ENCODE measurements at places on chromosomes 16 and 17.

- peak; percentile 43 for DNase-seq
Observed at GRCh38 chr17:77332981-77333685, 192.4 kb downstream of the SEC14L1 start.

DNA sequence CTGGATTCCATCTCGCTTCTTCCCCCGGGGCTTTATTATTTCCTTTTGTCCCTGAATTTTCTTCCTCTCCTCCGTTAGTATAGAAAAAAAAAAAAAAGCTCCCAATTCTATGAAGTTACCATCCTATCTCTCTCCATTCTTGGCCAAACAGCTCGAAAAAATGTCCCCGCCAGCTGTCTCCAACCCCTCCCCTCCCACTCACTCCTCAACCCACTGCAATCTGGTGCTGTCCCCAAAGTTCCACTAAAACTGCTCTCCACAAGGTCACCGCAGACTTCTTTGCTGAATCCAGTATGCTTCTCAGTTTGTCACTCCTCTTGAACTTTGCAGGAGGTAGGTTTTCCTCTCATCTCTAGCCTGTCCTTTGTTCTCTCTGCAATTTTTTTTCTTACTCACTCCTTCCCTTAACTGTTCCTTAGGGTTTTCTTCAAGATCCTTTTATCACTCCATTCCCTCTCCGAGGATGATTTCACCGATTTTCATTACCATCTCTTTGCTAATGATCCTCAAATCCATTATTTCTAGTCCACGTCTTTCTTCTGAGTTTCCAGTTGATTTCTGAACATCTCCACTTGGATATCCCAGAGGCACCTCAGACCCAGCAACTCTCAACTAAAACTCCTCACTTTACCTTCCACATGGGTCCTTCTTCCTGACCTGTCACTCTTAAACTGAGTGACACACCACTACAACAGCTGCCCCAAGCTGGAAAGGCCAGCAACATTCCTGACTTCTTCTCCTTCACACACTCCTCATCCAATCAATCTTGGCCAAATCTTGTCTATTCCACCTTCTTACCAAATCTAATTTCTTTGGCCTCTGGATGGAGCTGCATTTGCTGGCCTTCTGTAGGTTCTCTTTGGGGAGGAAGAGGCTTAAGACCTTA, 1.5 kb upstream of the SUMO2 start:
- DNase-seq = no peak

- no peak for DNase-seq
Observed at GRCh38 chr16:31708348-31708747, 165.3 kb upstream of the ZNF267 start.

- no peak for DNase-seq
Observed at GRCh38 chr17:33090806-33091205, 99.2 kb downstream of the SPACA3 start.

- DNase-seq = no peak
Observed at GRCh38 chr17:62994931-62995330, 28.9 kb downstream of the TANC2 start.

DNA sequence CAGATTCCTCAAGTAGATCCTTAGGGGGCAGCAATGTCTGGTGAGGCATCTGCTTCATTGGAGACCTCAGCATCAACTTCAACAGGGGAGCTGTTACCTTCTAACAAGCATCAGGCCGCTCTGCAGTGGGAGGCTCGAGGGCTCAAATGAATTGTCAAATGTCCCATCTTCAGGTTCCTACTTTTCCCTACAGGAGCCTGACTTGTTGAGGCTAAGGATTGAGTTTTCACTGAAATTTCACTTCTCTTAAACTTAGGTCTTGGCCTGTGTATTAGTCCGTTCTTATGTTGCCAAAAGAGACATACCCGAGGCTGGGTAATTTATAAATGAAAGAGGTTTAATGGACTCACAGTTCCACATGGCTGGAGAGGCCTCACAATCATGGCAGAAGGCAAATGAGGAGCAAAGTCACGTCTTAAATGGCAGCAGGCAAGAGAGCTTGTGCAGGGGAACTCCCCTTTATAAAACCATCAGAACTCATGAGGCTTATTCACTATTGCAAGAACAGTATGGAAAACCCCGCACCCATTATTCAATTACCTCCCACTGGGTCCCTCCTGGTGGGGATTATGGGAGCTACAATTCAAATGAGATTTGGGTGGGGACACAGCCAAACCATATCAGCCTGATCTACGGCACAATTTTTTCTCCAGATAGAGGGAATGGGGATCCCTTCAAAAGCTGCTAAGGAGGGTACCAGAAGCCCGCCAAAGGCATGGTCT, 5.1 kb upstream of the CD300LD start:
- DNase-seq = no peak

GRCh38 chr17:814371-814770, 32.2 kb downstream of the MRM3 start:
- no peak for DNase-seq

GRCh38 chr16:72815348-72816318, 232.3 kb downstream of the ZFHX3 start:
- DNase-seq = no peak

DNA sequence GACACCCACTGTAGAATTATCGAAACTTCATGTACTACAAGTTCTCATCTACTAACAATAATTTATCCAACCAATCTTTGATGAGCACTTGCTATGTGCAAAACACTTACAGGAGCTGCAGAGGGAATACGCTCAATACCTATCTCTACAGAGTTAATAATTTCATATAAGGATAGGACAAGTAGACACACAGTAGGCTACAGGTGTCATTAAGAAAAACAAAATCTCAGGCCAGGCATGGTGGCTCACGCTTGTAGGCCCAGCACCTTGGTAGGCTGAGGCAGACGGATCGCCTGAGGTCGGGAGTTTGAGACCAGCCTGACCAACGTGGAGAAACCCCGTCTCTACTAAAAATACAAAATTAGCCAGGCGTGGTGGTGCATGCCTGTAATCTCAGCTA, 91.3 kb upstream of the PLEKHM1 start:
- no peak for DNase-seq

DNA sequence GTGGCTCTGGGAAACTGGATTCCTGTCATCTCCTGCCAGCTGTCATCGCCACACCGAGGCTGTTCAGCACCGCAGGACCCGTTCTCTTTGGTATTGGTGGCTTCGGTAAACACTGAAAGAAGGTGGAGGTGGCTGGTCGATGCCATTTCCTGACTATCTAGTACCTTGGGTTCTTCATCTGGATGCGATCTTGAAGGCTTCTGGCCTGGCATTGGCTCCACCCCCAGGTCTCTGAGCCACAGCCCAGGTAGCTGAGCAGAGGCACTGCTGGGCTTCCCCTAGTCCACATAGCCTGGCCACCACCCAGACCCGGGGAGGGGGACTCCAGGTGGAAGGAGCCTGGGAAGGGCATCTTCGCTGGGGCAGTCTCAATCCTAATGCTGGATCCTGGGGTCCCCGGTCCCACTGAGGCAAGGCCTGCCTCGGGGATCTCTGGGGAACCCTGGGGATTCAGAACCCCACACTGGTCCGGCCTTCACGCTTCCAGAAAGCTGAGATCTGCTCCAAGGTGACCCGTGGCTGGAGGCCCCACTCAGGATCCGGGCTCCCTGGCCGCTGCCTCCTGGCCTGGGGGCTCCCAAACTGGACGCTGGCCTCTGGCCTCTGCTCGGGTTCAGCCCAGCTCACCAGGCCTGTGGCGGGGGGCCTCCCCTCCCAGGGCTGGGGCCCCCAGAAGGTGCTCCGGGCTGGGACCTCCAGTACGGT, 1.8 kb downstream of the C16orf54 start:
- no peak for DNase-seq

DNA sequence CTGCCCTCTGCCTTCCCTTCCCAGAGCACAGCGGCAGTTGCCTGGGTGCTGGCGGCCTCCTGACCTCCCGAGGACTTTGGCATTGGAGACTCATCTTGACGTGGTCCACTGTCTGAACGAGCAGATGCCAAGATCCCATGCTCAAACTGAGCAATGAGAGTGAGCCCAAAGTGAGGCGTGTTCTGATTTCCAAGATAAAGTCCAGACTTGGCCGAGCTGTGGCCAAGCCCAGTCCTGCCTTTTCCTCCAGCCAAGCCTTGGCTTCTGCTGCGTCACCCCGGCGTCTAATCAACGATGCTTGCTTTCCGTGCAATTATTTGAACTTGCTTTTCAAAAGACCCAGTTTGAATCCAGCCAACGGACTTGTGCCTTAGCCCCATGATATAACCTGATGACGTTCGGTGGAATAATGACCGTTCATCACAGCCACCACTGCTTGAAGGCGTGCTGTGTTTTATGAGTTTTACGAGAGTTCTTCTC, 179.2 kb downstream of the IRF8 start:
- no peak for DNase-seq

GRCh38 chr17:81664051-81664470, 2.3 kb downstream of the OXLD1 start:
- no peak for DNase-seq

DNA sequence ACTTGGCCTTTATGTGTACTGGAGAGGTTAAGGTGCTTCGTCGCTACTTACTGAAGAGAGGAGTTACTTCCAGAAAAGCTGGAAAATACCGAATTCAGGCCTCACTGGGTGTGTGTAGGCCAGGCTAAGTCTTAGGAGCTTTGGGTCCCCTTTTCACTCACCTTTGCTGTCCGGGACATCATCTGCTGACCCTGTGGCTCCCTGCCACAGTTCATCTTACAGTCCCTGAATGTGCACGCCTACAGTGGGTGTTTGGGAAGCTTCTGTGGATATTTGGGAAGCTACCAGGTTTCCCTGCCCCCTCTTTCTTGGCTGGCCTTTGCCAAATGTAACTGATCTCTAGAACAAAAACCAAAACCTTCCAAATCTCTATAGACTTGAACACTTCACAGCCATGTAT, 51.4 kb downstream of the ELAC2 start:
- DNase-seq = no peak

DNA sequence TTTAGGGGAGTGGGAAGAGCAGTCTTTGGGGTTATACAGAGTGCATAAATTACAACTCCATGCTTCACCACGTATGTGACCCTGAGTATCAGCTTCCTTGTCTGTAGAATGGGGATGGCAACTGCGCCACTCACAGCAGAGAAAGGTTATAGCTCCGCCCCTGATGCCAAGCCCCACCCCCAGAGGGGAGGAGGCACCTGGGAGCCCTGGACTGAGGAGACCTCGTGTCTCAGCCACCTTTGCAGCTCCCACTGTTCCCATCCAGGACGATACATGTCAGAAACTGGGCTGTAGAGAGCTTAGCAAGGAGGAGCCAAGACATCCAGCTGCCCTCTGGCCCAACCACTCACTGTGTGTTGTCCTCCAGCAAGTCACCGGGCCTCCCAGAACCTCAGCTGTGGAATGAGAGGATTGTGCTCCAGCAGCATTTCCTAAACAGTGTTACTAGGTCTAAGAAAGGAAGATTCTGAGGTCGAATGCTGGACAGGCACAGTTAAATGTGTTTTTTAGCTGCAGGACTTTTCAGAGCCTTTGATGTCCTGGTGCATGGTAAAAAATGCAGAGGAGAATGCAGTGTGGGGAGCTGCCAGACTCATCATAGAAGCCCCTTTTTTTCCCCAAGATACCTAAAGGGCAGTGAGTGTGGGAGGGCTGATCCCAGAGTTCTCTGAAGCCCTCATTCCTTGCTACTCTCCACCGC, 49.4 kb downstream of the BEAN1 start:
- DNase-seq = no peak

DNA sequence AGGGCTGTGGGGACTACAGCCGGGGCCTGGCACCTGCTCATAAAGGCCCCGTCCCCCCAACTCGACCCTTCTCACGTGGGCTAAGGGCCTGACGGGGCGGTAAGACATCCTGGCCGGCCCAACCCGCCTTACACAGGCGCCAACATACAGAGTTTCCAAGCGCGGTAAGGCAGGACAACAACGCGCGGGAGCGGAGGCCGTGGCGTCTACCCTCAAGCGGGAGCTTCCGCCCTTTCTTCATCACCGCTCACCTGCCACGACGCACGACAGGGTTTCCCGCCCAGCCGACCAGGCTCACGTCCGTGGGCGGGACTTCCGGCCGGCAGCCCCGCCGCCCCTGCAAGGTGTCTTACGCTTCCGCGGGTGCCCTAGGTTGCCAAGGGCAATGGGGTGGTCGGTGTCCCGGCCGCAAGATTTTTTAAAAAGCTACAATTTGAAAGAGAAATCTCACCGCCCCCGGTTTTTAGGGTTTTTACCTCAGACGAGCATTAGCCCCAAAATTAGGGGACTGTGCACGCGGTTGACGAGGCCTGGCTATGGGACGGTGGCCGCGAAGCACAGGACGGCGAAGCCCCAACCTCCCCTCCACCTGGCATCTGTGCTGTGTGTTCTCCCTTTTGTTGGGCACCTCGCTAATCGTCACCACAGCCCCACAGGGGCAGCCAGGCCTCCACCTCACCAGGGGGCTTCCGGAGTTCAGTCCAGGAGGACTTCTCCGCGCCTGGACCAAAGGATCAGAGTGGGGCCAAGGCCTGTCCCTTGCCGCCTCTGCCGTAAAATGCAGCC, at the start of gene TERB1:
Gene TERB1 (minus strand): TSS at position 265 of the 786 bp plus-strand sequence. CDS start 4,786 bp downstream, outside the sequence.
- DNase-seq = no peak

DNA sequence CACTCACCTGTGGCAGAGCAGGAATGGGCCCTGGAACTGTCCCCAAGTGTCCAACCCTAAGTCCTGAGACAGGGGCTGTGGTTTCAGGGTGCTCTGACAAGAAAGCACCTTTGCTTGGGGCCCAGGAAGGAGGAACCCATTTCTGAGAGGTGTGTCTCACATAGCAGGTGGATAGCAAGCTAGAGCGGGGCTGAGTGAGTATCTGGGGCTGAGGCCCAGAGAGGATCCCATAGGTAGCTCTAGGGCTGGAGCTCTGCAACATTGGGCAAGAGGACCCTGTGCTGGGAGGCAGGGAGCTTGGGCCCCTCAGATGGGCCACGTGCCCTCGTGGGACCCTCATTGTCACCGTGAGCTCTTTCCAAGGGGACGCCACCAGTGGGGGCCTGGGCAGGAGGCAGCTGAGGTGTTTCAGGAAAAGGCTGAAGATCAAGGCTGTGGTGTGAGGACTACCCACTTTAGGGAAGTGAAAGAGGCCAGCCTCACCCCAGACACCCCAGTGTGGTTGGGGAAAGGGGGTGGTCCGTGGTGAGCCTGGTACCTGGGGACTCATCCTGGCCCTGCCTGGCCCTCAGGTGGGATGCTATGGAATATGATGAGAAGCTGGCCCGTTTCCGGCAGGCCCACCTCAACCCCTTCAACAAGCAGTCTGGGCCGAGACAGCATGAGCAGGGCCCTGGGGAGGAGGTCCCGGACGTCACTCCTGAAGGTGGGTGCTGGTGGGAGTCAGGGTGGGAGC, 5.3 kb downstream of the DEF8 start:
- no peak for DNase-seq

GRCh38 chr16:3481696-3482658, 13.3 kb downstream of the C16orf90 start:
- DNase-seq = no peak

- peak; percentile 11 for DNase-seq
Observed at GRCh38 chr16:87098976-87099720, 218.0 kb downstream of the C16orf95 start.

GRCh38 chr16:80208743-80209142, 332.1 kb upstream of the DYNLRB2 start:
- no peak for DNase-seq

DNA sequence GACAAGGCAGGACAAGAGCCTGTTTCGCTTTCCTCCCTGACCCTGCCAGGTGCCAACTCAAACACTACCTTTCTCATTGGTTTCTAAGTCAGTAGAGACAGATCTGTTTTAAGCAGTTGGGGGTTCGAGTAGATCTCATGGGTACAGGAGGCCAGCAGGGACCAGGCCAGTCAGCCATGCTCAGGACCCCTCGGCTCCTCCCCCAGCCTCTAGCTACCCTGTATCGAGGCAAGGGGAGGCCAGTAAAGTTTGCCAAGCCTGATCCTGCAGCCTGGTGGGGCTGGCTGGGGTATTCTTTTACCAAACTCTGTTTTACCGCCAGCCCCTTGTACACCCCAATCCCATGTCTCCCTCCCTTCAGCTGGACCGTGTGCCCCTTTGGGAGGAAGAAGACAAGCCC, 26.6 kb downstream of the OR1D5 start:
- no peak for DNase-seq

- no peak for DNase-seq
Observed at GRCh38 chr16:23597003-23597756, 1.1 kb upstream of the NDUFAB1 start.
